ENCODE measurements at places on chromosomes 6 and 20.

- no peaks in the 10 kb centered on the region for H3K36me3 ChIP-seq
- H3K4me1 ChIP-seq = no peaks in the 10 kb centered on the region
- no peak for DNase-seq
- no peak overlapping the region for H3K27ac ChIP-seq
- H3K4me3 ChIP-seq = no peak overlapping the region
- no peaks in the 10 kb centered on the region for H3K27me3 ChIP-seq
Measured at GRCh38 chr6:161437851-161438250, 164.0 kb upstream of the AGPAT4 start.

DNA sequence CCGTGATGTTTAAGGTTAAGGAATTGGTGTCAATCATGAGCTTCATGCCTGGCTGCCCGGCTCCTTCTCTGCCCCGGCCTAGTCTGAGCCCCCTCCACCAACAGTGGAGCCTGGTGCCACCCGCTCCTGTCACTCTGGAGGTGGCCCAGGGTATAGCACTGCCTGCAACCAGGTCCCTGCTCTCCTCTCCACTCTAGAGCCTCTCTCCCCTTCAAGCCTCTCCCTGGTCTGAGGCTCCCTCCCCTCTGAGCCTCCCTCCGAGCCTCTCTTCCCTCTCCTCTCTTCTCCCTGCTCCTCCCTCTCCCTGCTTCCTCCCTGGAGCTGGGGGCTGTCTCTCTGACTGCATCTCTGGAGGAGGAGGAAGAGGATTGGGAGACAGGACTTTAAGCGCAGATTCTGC lies 31.3 kb upstream of the MRGBP start:
- H3K4me3 ChIP-seq = no peak overlapping the region
- H3K36me3 ChIP-seq = no peaks in the 10 kb centered on the region
- DNase-seq = no peak
- no peak overlapping the region for H3K27ac ChIP-seq
- H3K4me1 ChIP-seq = no peaks in the 10 kb centered on the region
- peaks cover 3% of the 10 kb centered on the region for H3K27me3 ChIP-seq

DNA sequence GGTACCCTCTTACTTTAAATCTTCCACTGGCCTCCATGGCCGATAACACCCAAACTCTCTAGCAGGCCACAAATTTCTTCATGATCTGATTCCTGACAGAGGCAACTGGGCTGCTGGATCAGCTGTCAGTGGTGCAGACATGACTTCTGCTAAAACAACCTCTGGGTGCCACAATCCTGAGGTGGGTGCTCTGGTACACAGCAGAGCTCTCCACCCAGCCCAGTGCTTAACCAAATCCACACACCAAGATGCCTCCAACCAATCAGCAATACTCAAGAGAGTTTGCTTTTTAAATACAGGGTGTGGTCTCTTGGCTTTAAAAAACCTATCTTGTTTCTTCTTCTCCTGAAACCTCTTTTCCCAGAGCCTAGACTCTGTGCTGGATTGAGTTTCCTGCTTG lies 126.6 kb upstream of the SPACA1 start:
- H3K27me3 ChIP-seq = peaks cover 12% of the 10 kb centered on the region
- H3K36me3 ChIP-seq = no peaks in the 10 kb centered on the region
- DNase-seq = no peak
- no peak overlapping the region for H3K27ac ChIP-seq

- no peaks in the 10 kb centered on the region for H3K27me3 ChIP-seq
- DNase-seq = no peak
- H3K4me1 ChIP-seq = no peaks in the 10 kb centered on the region
- no peaks in the 10 kb centered on the region for H3K36me3 ChIP-seq
- H3K27ac ChIP-seq = no peak overlapping the region
Measured at GRCh38 chr6:54262971-54263370, 45.3 kb upstream of the TINAG start.
